ENCODE measurements at places on chromosomes 2 and 18.

GRCh38 chr2:111135910-111136297, 15.2 kb downstream of the BCL2L11 start:
- DNase-seq: no peak

- DNase-seq: no peak
Observed at GRCh38 chr2:53859206-53860181, at the start of gene GPR75. TSS of gene GPR75 (minus strand) at chr2:53859967. CDS start at chr2:53854756, 5,211 bp downstream.

- no peak for DNase-seq
Observed at GRCh38 chr18:65907281-65907680, 156.5 kb downstream of the CDH7 start.

DNA sequence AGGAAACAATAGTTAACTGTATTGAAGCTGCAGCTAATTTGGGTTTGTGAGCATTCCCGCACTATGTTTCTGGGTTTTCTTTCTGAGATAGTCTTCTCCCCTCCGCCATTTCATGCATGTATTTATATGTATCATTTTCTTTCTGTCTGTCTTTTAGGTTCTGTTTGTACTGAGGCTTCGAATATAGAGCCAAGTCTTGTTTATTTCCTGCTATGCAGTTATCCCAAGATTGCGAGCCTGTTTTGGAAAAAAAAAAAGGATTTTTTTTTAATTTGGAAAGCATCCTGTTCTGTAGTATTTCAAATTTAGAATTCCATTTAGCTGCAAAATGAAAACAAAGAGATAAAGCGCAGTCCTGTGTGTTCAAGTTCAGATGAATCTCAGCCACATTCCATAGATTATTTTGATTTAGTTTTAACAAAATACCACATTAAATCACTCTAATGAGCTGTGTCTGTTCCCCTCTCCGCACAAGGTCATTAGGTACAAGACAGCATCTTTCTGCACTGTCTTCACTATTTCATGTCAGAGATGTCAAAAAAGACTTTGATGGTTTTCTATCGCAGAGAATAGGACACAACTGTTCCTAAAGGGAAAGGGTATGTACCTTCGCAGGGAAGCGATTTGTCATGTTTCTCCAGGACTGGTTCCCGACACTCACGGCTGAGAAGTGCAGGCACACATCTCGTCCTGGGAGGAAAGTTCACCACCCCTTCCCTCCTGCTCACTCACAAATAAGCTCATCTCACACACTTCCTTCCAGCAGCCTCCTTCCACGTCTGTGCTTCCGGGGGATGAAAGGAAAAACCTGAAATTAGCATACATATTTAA, 443.4 kb downstream of the ZNF516 start:
- DNase-seq: no peak

- no peak for DNase-seq
Observed at GRCh38 chr2:197891897-197892442, 87.6 kb downstream of the PLCL1 start.

- no peak for DNase-seq
Observed at GRCh38 chr2:162029287-162029901, 44.6 kb downstream of the DPP4 start.

GRCh38 chr2:127590386-127591190, 55.1 kb downstream of the MYO7B start:
- DNase-seq: peak; percentile 33

- no peak for DNase-seq
Observed at GRCh38 chr2:138182937-138183312, 218.7 kb downstream of the HNMT start.

- DNase-seq: no peak
Observed at GRCh38 chr18:48348739-48349138, 60.4 kb downstream of the ZBTB7C start.

- DNase-seq: no peak
Observed at GRCh38 chr18:74069178-74070050, 78.2 kb downstream of the FBXO15 start.

DNA sequence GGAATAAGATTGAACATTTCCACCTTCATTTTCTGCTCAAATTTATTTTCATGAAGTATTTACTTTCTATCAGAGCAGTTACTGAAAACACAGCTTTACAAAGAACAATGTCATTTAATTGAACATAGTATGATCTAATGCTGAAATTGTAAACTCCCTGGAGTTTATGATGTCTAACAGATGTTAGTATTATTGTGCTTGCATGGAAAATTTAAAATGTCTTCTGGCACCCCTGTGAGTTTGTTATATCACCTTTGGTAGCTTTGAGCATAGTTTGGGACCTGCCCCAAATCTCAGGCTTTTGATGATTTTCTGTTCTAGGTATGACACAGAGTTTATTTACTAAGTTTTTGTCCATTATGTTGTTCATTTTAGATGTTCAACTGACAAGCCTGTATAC, 28.1 kb downstream of the FAM171B start:
- no peak for DNase-seq

DNA sequence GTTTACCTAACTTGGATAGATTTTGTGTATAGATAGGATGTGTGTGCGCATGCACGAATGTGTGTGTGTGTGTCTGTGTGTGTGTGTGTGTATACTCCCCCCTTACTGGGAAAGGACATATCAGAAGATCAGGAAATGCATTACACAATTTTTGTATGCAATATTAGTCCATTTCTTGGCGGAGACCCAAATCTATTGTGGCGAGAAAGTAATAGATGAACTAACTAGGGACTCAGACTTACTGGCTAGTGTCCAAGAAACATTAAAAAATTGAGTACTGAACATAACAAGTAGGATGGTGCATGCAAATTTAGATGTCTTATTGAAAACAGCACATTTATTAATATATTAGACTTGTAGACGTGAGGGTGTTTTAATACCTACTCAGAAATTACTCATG, 1036.5 kb upstream of the FANCL start:
- DNase-seq: no peak

- no peak for DNase-seq
Observed at GRCh38 chr18:36633961-36634412, 194.8 kb downstream of the TPGS2 start.

GRCh38 chr2:8489751-8490150, 192.1 kb upstream of the ID2 start:
- peak; percentile 50 for DNase-seq

DNA sequence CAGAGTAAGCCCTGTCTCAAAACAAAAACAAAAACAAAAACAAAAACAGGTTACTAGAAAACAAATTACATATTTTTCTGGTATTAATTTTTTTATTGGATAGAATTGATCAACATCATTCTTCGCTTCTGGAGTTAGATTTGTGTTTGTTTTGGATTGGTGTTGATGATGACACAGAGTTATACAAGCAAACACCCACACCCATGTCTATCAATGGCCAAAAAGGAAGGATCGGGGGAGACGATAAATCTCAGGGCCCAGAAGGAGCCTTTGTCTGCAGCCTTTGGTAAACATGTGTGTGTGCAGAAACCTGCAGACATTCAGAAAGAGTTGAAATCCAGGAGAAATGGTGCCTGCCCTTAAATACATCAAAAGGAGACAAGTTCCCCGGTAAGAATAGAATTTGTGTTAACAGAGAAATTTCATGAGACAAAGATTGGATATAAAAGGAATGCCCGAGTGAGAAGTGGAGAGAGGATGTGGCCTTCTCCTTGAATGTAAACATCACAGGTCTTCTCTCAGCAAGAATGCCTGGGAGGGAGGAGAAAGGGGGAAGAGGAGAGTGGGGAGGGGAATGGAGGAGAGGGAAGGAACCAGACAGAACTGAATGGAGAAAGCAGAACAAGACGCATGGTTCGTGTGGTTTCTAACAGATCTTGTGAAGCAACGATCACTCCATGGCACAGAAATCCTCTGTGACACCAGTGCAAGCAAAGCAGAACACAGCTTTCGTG, 40.4 kb upstream of the TMEM178A start:
- no peak for DNase-seq

DNA sequence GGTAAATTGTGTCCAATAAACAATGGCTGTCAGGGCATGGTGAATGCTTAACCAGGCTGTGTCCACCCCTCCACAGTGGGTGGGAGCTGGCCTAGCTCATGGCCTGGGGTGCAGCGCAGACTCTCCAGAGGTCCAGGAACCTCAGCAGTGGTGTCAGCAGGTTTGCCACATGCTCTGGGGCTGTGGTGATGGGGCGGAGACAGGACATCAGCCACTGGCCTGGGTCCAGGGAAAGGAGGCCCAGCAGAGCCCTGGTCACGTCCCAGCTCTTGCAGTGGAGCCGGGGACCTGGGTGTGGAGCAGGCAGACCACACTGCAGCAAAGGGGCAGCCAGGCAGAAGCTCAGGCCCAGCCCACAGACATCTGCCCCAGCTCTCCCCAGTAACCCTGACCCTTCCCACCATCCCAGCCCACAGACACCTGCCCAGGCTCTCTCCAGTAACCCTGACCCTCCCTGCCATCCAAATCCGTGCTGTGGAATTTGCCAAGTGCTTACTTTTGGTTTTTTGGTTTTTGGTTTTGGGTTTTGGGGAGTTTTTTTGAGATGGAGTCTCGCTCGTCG, 13.8 kb upstream of the KIF1A start:
- DNase-seq: no peak

GRCh38 chr2:135997380-135997779, 12.0 kb upstream of the DARS1 start:
- DNase-seq: no peak

GRCh38 chr18:23154823-23155500, 19.7 kb downstream of the CABLES1 start:
- no peak for DNase-seq

DNA sequence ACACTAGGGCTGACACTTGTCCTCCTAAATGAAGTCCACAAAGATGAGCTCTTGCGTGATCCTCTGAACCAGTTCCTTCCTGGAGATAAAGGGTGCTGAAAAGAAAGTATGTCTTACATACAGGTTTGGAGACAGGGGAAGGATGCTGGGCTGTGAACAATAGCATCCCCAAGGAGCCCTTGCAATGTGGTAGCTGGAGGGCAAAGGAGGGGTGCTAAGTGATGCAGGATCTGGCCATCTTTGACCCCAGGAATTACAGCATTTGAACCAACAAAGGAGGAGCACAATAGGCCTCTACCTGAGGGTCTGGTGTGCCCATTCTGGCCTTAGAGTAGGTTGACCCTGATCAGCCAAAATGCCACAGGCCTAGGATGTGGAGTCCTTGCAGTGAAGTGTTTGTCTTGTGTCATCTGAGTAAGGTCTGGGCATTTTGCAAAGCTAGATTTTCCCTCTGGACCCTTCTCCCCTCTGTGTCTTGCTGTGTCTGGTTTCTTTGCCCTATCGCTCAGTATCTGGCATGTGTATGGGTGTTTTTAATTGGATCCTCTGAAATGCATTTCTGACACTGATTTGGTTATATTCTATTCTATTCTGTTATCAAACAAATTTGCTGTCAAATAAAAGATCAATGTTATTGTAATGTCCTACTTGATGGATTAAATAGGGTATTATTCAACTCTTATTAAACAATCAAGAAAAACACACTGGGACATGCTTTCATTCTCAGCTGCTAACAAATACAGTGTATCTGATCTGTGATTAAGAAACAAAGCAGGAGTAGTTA, 364.8 kb upstream of the MEIS1 start:
- DNase-seq: no peak

DNA sequence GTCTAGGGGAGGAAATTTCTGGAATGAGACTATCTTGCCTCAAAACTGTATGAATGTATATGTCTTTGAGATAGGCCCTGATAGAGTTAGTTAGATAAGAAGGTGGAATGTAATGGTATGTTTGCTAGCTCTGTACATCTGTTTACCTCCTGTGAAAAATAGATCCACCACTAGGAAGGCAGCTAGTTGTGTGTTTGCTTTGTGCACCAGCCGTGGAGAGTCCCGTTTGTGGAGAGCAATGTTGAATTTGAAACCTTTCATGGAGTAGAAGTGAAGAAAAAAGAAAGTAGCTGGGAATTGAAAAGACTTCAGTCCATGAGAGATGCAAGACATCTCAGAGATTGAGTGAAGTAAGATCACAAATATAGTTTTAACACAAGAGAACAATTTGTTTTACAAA, 25.4 kb downstream of the ASXL3 start:
- no peak for DNase-seq

GRCh38 chr2:72750466-72750865, 75.4 kb downstream of the EXOC6B start:
- no peak for DNase-seq

DNA sequence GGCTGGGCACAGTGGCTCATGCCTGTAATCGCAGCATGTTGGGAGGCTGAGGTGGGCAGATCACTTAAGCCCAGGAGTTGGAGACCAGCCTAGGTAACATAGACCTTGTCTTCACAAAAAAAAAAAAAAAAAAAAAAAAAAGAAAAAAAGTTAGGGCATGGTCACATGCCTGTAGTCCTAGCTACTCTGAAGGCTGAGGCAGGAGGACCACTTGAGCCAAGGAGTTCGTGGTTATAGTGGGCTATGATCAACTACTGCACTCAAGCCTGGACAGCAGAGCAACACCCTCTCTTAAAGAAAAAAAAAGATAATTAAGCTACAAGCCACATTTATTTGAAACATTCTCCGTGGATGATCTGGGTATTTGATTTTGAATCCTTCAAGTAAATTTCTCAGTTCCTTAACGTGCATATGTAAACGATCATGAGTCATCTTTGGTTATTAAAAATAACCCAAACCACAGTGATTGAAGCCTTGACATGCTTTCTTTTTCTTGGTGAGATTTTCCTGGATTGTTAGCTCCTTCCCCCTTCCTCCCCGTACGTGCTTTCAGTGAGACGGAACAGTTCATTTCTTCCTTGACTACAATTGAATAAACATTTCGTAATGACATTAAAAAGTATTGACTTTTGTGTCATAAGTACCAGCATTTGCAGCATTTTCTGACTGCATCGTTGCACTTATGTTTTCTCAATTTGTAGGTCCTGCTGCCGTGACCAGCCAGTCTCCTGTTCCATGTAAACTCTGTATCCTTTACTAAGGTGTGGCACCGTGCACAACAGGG, 20.3 kb downstream of the RMC1 start:
- DNase-seq: no peak
